ENCODE measurements at places on chromosomes 4 and X.

GRCh38 chr4:31187979-31188378 is 467.8 kb downstream of the PCDH7 start:
- DNase-seq = no peak

DNA sequence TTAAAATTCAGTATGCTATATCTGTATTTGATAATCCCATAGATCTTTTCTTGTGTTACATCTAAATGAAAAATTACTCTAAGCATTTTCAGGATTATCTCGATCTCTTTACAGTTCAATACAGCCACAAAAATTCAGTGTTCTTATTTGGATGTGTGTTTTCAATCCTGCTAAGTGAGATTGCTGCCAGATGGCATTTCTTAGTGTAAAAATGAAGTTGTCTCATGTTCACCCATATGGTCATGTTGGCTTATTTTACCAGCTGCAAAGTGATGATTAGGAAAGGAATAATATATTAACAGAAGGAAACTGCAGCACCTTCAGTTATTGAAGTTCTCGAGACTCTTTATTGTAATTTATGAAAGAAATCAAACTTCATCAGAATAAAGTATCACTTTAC is 12.1 kb upstream of the FAM47A start:
- no peak for DNase-seq

DNA sequence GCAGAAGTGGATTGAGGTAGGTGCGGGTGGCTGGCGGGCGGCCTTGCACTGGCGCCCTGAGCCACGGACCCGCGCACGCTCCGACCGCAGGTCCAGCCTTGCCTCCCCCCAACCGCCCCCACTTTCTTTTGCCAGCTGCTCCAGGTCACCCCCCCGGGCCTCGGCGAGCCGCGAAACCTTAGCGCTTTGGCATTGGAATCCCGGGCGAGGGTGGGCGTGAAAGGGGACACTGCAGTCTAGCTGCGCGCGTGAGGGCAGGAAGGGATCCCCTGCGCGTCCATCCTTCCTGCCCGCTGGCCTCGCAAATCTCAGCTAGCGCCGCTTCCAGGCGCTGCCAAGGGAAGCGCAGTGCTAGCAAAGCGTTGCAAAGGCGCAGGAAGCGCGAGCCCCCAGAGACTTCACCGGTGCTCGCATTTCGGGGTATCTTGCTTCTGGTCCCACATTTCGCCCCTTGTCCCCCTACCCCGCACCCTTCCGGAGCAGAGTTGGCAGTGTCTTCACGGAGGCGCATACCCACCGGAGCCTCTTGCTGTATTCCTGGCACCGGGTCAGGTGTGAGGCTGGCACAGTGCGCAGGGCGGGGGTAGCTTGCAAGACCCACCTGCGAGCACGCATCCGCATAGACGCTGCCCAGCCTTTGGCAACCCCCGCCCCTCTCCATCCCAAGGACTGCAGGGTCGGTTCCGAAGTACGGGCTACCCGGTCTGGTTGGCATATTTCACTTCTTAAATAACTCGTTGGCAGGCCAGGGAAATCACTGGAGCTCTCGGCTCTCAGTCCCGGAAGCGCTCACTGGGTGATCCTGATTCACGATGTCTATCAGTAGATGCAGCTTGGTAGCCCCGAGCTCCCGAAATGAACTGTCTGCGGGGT is 104.4 kb downstream of the UCHL1 start:
- no peak for DNase-seq

DNA sequence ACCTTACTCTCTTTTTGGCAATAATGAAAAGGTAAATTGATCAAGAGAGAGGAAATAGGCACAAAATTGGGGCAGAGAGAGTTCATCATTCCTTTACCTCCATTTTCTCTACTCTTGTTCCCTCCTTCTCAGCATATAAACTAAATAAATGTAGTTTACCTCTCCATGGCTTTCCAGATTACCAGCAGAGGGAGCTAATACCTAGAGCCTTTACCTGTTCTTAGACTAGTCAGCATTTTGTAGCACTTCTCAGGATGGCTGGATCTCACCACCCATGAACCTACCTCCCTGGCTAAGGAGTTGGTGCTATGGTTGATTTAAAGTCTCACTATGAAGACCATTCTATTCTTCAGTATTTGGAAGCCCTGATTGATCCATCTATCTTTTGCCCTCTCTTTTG is 15.7 kb downstream of the OFD1 start:
- DNase-seq = no peak

- no peak for DNase-seq
Measured at GRCh38 chr4:74320559-74321118, 12.4 kb downstream of the EPGN start.

GRCh38 chrX:13215729-13216128 is 104.1 kb downstream of the ATXN3L start:
- DNase-seq = no peak

DNA sequence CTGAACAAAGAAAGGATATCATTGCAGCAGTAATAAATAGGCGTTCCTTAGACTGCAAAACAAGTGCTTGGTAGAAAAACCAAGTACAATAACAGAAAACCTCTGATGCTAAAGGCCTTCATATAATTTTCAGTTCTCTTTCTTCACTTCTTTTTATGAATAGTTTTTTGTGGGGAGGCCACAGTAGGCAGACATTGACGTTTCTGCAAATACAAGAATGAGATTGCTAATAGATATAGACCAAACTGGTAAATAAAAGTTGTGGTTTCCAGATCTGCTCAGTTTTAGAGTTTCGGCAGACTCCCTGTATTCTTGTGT is 57.0 kb upstream of the RAP1GDS1 start:
- DNase-seq = no peak

- DNase-seq = no peak
Measured at GRCh38 chrX:151570561-151570960, 7.1 kb downstream of the PASD1 start.

- DNase-seq = no peak
Measured at GRCh38 chr4:17398805-17399204, 113.1 kb downstream of the QDPR start.

DNA sequence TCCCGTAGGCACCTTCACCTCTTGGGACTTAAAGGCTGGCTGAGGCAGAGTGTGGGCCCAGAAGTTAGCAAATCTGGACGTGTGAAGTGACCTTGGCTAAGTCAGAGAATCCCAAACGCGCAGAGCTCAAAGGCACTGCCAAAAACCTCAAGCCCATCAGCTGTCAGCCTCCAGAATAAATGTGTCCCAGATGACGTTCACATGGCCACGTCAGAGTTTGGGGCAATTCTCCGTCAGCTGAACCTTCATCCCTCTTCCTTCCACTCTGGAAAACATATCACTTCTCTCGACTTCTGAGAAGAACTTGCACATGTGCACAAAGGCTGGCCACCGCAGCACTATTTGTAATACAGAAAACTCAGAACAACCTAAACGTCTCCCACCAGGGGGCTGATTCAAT is 35.7 kb upstream of the APLN start:
- no peak for DNase-seq

DNA sequence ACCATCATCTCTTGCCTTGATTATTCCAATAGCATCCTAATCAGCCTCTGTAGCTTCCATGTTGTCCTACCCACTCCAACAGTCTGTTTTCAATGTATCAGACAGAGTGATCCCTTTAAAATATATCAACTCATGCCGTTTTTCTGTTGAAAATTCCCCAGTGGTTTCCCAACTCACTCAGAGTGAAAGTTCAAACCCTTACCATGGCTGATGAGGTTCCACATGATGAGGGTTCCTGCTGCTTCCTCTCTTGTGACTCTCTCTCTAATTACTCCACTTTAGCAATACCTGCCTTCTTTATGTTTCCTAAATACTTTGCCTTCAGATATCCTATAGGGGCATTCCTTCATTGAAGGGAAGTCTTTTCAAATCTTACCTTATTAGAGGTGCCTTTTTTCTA is 334.7 kb downstream of the PPP1R2C start:
- DNase-seq = no peak

- DNase-seq = no peak
Measured at GRCh38 chrX:147917700-147918695, 6.3 kb downstream of the FMR1 start.

DNA sequence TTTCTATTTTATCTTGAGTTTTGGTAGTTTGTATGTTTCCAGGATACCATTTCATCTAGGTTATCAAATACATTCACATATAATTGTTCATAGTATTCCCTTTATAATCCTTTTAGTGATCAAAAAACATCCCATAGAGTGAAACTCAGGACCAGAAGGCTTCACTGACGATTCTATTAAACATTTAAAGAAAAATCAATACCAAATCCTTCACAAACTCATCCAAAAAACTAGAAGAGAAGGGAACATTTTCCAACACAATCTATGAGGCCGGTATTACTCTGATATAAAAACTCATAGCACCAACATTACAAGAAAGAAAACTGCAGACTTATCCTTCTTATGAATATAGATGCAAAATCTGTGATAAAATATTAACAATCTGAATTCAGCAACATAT is 203.4 kb downstream of the ANKRD50 start:
- DNase-seq = no peak

DNA sequence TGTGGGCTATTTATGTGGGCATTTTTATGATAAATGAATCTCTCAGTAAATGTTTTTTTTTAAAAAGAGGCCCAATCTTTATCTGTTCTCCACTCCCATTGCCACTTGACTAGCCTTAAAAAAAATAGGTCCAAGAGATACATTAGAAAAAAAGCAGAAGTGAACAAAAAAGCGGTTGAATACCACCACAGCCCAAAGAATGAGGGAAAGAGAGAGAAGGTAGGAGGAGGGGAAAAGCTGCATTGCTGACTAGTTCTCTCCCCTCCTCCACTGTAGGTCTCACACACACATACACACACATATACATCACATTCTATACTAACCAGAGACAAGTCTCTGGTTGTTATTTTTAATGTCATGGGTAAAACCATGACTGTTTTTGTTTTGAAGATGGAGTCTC is 95.8 kb upstream of the IL13RA1 start:
- DNase-seq = no peak

DNA sequence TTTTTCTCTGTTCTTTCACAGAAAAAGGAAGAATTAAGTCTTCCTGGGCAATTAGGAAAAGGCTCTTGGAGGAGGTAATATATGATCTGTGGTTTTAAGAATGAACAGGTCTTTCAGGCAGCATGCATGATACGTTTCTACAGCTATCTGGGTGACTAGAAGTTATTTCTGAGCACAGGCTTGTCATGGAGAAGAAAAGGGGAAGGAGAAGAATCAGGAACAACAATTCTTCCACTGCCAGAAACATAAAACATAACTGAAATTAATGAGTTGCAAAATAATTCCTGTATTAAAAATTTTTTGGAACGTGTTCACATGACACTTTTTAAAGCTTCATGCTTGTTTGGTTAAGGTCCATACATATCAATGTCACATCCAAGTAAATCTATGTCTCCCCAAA is 17.7 kb upstream of the STIM2 start:
- DNase-seq = no peak

- DNase-seq = no peak
Measured at GRCh38 chr4:32031026-32031425, 1310.9 kb downstream of the PCDH7 start.

GRCh38 chr4:98284640-98285046 is 23.5 kb downstream of the RAP1GDS1 start:
- DNase-seq = no peak

DNA sequence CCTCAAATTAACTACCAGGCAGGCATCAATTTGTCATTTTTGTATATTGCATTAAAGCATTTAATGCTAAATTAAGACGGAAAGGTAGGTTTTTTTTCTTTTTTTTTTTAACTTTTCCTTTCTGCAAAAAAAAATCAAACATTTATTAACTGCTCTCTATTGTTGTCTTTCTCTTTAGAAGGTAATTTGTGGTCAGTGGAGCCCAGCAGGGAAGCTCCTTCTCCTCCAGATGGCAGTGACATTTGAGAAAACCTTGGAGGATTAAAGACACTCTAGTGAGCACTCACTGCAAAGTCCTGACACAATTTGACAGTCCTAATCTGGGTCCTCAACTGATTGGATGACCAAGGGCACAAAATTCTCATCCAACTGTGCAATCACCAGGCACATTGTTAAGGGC is 102.4 kb downstream of the SLIT2 start:
- no peak for DNase-seq

- DNase-seq = no peak
Measured at GRCh38 chrX:94645726-94646125, 971.7 kb downstream of the FAM133A start.

DNA sequence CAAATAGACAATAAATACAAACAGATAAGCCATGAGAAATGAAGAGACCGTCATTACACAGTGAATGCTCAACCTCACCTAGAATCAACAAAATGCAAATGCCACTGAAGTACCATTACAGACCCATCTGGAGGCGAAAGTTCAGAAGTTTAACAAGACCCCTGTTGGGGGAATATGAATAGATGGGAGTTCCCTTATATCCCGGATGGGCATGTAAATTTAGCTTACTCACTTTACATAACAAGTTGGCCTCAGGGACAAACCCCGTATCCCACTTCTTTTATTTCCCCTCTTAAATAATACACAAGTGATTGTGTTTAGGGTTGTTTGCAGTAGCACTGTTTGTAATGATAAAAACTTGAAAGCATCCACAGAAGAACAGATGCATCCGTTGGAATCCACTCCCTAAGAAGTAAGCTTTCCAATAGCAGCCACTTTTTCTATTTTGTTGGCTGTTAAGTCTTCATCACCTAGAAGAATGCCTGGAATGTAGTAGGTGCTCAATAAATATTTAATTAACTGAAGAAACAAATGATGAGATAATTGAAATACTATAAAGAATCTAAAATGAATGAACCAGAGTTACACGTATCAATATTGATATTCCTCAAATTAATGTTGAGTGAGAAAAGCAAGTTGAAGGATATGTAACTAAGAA is 1076.3 kb upstream of the TENM3 start:
- DNase-seq = no peak

- DNase-seq = no peak
Measured at GRCh38 chr4:128793859-128794672, 15.4 kb upstream of the JADE1 start.

GRCh38 chrX:77628294-77629025 is 157.6 kb downstream of the ATRX start:
- DNase-seq = no peak

DNA sequence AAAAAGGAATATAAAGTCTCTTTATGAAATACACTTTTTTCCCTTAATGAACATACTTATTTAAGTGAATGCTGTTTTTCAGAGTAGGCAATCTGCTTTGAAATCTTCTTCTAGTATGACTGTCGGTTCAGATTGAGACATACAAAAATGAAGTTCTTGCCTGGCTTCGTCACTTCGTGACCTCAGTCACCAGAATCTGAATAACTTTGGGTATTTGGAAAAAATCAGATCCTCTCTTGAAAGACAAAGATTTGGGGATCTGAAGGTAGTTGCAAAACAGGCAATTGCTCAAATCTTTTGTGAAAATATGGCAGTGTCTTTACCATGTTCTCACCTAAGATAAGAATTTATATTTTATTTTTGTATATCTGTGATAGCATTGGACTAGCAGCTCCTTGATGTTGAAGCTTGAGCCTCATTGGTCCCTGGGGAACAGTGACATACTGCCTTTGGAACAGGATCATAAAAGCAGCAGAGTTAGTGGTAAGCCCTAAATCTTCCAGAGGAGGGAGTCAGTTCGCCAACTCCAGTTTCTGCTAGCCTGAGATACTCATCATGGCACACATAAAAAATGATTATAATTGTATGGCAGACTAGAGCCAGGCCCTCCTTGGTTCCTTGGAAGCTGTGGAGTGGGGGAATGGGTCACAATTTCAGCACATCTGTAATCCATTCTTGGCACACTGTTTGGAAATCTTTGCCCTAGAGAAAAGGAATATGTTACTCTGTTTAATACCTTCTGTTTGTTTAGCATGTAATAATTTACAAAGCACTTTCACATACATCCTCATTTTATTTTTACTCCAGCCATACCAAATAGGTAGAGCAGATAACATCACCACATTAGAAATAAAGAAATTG is 5.0 kb downstream of the ARFIP1 start:
- DNase-seq = no peak

- DNase-seq = no peak
Measured at GRCh38 chrX:96182366-96182765, 502.3 kb upstream of the DIAPH2 start.

GRCh38 chr4:80265571-80266252 is 752 bp upstream of the FGF5 start:
- no peak for DNase-seq
